Endothelial cell of umbilical vein (primary cell): ENCODE measurements at places on chromosomes 6 and 20. TPM values are rescaled to one million over a fixed set of nuclear protein-coding genes. Genes with fewer than 3 reads are reported as not detected.

DUSP15 gene
- 0.62 TPM in 1 of 2 replicates, not detected in the other for total RNA-seq

NR2E1 gene
- not detected in 2 replicates for total RNA-seq

TINAG gene
- 0.21 TPM in 1 of 2 replicates, not detected in the other for total RNA-seq

CPNE5 gene
- 18.8 and 32.1 TPM in 2 replicates for total RNA-seq

SLC12A5 gene
- total RNA-seq, result 1.6 and 1.8 TPM in 2 replicates

HLA-DPA1 gene
- total RNA-seq, result 11.4 TPM in 1 of 2 replicates, not detected in the other

NRSN1 gene
- total RNA-seq, result not detected in 2 replicates

CENPQ gene
- 8.0 and 8.2 TPM in 2 replicates for total RNA-seq

ADISSP gene
- total RNA-seq, result 55.0 and 55.8 TPM in 2 replicates

FAM110A gene
- 4.6 and 5.8 TPM in 2 replicates for total RNA-seq

DDR1 gene
- 17.7 and 22.9 TPM in 2 replicates for total RNA-seq

SPACA1 gene
- total RNA-seq, result not detected in 2 replicates

GHRH gene
- total RNA-seq, result not detected in 2 replicates

KHDRBS2 gene
- total RNA-seq, result not detected in 2 replicates

CD2AP gene
- total RNA-seq, result 37.3 and 39.8 TPM in 2 replicates

GNAS-AS1 gene
- 0.58 and 0.74 TPM in 2 replicates for total RNA-seq

GPLD1 gene
- total RNA-seq, result 0.53 TPM in 1 of 2 replicates, not detected in the other

FGD2 gene
- total RNA-seq, result not detected in 2 replicates

LY6G6D gene
- total RNA-seq, result not detected in 2 replicates

TMC2 gene
- not detected in 2 replicates for total RNA-seq

BHLHE23 gene
- total RNA-seq, result not detected in 2 replicates

RHAG gene
- not detected in 2 replicates for total RNA-seq

TRAPPC3L gene
- 0.38 TPM in 1 of 2 replicates, not detected in the other for total RNA-seq

LY86 gene
- total RNA-seq, result not detected in 2 replicates

GGTLC1 gene
- not detected in 2 replicates for total RNA-seq
